Liver (tissue), 10 donors: ENCODE measurements at places on chromosomes 1 and 21.

- no peak for DNase-seq
Observed at GRCh38 chr1:84027368-84027767, 28.4 kb upstream of the TTLL7 start.

DNA sequence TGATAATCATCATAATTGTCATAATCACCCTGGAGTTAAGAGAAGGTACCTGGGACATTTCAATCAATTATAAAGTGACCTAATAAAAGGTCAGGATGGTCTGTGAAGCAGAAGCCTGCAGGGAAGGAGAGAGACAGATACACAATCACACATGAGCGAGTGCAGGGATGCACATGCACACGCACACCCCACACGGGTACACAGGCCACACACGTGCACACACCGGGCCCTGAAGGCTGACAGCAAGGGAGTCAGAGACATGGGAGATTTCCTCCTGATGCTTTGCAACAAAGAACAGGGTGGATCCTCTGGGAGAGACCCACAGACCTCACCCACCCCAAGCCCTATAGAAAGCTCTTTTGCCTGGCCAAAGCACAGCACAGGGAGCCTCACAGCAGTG lies 82.3 kb upstream of the ZC3H12A start:
- no peak for DNase-seq

GRCh38 chr1:107363154-107363553 lies 222.3 kb downstream of the NTNG1 start:
- no peak for DNase-seq

DNA sequence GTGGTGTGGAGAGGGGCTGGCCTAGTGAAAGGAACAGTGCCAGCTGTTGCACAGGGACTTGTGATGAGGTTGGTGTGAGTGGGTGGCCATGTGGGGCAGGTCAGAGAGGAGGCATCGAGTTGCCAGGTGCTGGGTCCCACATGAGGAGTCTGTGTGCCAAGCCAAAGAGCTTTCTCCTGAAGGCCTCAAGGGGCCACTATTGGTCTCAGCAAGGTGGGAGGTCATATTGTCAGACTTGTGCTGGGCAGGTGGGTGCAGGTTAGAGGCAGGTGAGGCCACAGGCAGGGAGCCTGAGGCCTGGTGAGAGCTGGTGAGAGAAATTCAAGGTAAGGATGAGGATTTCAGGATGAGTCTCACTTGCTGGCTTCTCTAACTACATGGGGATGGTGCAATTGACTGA lies 256.8 kb downstream of the DISC1 start:
- DNase-seq, result no peak

DNA sequence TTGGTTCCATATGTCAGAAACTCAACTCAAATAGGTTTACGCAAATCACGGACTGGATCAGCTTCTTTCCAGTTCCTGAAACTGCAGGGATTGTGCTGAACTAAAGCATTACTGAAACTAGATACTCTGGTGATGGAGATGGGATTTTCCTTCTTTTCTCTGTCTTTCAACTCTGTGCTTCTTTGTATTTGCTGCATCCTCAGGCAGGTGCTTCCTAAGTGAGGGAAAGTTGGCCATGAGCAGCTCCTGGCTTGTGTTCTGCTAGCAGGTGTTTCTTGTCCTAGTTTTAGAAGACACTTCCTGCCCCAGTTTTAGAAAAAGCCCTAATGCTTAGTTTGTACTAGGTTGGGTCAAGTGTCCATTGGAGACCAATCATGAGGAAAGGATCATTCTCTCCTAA lies 86.7 kb upstream of the USP24 start:
- no peak for DNase-seq

DNA sequence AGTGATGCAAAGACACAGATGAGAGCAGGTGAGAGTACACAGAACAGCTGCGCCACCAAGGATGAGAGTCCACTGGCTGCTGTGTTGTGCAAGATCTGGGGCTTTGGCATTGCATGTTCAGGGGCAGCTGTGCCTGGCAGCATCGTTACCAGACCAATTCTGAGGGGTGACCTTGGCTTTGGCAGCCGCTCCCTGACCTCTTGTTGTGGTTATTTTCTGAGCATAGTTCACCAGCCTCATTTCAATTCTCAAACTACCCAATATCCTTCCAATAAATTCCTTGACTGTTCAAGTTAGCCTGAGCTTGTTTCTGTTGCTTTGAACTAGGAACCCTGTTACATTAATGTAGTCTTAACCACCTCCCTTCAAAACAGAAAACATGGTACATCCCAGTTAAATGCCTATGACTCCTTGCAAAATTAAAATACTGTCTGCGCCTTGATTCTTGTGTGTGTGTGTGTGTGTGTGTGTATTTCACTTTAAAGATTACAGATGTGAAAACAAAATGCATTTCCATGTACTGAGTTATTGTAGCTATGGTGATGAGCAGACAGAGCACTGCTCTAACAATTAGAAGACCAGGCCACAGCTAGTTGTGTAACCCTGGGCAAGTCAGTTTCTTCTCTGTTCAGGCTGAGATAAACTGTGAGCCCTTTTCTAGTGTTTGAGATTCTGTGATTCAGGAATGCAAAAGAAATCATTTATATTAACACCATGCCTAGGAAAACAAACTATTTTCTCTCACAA lies 106.3 kb upstream of the GUCA2B start:
- no peak for DNase-seq

GRCh38 chr1:37073854-37074379 lies 39.6 kb upstream of the GRIK3 start:
- no peak for DNase-seq

DNA sequence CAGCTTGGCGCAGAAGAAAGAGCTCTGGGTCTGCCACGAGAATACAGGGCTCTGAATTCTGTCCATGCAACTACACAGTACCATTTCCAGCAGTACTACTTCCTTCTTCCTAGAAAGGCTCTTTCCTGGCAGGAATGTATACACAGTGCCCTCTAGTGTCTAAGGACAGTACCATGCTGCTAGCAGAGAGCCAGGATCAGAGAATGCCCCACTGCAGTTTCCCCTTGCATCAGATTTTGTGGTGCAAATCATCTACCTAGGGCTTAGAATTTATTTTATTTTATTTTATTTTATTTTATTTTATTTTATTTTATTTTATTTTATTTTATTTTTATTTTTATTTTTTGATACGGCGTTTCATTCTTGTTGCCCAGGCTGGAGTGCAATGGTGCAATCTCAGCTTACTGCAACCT lies 50.8 kb downstream of the PAX7 start:
- no peak for DNase-seq

- DNase-seq, result no peak
Observed at GRCh38 chr1:199931666-199932377, 95.7 kb upstream of the NR5A2 start.

DNA sequence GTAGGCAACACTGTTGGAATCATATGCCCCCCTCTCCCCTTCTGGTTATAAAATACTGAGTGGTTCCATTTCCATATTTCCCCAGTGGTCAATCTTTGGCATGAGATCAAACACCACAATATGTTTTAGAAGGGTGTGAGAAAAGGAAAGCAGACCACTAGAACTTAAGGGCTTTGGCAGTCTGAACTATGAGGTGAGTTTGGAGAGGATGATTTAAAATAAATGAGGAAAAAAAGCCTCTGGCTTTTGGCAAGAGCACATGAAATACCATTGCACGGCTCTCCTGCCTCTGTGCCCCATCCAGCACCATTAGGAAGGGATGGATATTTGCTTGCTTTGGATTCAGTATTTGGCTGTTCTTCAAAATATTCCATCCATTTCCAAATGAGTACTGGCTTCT lies 339.5 kb upstream of the C1orf87 start:
- DNase-seq, result no peak

GRCh38 chr1:197480446-197480845 lies 212.4 kb downstream of the CRB1 start:
- DNase-seq, result no peak

GRCh38 chr1:79859212-79859948 lies 852.9 kb upstream of the ADGRL4 start:
- no peak for DNase-seq

- DNase-seq, result no peak
Observed at GRCh38 chr1:117652421-117652820, 46.6 kb downstream of the TENT5C start.

GRCh38 chr1:171981303-171981702 lies 140.0 kb downstream of the DNM3 start:
- DNase-seq, result no peak

DNA sequence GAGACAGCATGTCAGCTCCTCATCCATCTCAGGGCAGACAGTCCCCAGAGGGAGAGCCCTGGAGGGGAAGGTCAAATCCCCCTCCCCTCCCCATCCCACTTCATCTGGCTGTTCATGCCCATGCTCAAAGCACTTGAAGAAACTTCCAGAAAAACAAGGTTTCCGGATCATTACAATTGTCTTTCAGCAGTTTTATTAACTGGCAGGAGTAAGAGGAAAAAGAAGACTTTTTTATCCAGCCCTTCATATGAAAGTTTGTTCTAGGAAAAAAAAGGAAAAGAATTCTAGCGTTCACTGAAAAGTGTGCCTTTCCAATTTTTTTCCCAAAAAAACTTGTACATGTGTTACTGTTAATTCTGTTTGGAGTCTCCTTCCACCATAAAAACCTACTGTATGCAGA lies 145.7 kb upstream of the TIAM1 start:
- no peak for DNase-seq

- no peak for DNase-seq
Observed at GRCh38 chr1:18175530-18176377, 68.2 kb downstream of the IGSF21 start.

GRCh38 chr1:41540886-41541591 lies 56.6 kb upstream of the EDN2 start:
- DNase-seq, result no peak

- no peak for DNase-seq
Observed at GRCh38 chr1:228000416-228000815, 6.4 kb upstream of the WNT3A start.

DNA sequence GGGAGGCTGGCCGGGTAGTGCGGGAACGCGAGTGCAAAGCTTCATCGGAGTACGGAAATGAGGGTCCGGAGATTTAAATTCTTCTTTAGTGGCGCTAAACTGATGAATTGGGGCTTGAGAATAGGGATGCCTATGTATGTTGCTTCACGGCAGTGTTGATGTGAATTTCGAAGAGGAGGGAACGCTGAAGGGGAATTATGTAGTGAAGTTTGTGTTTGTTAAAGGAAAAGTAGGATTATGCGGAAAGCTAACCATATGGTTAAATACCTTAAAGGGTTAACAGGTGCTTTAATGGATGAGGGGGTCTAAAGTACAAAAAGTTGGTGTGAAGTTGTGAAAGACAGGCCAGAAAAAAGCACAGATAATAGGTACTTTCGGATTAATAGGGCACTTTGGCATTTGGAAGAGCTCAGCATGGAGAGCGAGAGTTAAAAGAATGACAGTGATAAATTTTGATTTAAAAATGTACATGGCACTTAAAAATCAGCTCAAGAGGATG lies 1.4 kb downstream of the HS2ST1 start:
- DNase-seq, result no peak

DNA sequence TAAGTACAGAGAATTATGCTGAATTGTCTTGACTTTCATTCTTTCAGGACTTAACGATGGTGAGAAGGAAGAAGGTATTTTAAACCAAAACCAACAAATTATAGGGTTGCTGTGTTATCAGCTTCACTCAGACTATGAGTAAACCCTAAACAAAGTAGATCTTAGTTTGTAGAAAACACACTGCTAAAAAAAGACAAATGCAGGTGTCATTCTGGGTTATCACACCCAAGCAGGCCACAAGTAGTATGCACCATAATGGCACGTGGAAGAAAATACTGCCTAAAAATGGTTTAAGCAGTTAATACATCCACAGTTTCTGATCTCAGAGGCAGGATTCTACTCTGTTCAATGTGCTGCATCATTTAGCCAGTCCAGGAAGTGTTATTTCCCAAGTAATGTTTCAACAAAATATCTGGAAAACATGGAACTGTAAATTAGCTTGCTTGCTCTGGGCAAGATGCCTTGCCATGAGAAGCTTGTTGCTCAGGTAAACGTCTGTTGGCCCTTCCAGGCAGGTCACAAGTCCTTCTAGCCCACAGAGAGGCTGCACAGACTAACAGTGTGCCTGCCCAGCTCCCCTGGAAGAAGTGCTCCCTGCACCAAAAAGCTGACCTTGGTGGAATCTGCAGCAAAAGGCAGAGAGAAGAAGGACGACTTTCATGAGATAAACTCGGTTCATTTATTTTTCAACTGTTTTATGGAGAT lies 4.1 kb downstream of the DIPK1A start:
- DNase-seq, result no peak

- DNase-seq, result peak; percentile 34
Observed at GRCh38 chr1:243848858-243849420, 1.1 kb downstream of the AKT3 start.

GRCh38 chr1:229579059-229579673 lies 20.7 kb upstream of the ABCB10 start:
- DNase-seq, result no peak

GRCh38 chr1:190303501-190303900 lies 174.2 kb downstream of the BRINP3 start:
- no peak for DNase-seq

DNA sequence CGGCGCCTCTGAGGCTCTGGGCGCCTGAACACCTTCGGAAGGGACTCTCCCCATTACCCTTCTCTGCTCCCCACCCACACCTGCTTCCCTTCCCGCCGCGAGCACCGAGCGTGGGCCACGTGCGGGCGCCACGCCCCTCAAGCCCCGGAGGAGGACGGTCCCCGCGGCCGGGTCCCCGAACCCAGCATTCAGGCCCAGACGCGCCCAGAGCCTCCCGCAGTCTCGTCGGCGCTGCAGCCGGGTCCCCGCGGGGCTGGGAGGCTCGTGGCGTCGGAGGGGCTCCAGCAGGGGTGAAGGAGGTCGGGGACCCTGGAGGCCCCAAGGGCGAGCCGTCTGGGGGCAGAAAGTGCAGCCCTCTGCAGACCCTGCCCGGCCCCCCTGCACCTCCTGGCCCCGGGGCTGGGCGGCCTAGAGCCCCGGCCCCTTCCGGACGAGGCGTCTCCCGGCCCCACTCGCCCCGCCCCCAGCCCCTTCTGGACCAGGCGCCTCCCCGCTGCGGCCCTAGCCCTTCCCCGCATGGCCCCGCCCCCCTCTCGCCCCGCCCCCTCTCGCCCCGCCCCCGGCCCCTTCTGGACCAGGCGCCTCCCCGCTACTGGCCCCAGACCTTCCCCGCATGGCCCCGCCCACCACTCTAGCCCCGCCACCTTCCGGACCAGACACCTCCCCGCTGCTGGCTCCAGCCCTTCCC lies 378 bp upstream of the SMIM1 start:
- DNase-seq, result peak; percentile 99

- no peak for DNase-seq
Observed at GRCh38 chr1:229132706-229133105, 138.2 kb upstream of the RAB4A start.

- no peak for DNase-seq
Observed at GRCh38 chr1:211737115-211738035, 62.0 kb upstream of the NEK2 start.

DNA sequence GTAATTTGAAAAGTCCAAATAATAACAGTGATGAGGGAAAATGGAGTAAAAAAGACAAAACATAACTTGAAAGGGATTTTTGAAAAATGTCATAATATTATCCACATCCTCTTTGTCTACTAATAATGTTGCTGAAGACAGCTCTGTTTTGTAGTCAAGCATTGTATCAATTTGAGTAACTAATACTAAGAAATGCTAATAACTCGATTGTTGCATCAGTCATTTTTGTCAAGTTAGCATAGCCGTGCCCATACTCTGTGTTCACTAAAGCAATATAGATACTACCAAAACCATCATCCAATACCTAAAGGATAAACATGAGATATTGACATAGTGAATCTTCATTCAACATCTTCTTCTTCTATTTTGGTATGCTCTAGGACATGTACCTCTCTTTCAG lies 17.3 kb downstream of the PDC start:
- no peak for DNase-seq
